ENCODE measurements at places on chromosomes 3 and 15.

DNA sequence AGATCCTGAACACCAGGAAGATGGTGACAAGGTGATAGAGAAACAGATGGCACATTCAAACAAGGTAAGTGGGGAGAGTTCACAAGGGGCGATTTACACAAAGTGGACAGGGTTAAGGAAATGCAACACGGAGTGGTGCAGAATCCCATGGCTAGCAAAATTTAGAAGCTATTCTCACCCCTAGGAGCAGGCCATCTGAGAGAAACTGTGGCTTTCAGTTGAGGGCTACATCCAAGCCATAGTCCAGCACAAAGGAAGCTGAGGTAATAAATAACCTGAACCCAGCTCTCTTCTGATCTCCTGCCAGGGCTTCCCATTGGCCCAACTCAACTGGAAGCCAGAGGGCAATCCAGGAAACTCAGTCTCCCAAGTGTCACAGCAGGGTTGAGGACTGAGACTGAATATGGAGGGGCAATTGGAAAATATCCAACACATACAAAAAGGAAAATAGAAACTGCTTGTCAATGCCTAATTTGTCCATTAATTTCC lies 1.2 kb upstream of the ZNF445 start:
- no peak for DNase-seq

DNA sequence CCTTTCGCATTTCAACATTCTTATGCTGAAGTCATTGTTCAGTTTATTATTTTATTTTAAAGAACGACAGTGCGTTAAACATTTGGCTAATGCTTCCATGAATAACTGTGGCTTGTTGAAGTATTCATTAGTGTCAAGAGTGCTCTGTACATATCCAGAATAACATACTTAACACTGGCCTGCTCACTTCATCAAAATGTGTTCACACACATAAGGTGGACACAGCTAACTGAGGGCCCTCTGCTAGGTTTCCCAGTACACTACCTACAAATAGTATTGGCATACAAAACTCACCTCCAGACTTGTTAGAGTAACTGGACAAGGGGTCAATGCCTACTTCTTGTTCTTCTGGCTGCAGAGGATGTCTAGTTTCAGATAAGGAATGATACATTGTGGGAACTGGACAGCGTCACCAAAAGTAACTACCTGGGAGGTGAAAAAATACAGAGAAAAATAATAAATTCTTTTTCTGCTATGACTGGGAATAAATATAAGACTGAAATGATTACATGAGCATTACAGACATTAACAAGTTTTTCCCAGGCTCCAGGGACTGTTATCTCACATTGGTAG lies 234.2 kb downstream of the TBC1D5 start:
- no peak for DNase-seq

DNA sequence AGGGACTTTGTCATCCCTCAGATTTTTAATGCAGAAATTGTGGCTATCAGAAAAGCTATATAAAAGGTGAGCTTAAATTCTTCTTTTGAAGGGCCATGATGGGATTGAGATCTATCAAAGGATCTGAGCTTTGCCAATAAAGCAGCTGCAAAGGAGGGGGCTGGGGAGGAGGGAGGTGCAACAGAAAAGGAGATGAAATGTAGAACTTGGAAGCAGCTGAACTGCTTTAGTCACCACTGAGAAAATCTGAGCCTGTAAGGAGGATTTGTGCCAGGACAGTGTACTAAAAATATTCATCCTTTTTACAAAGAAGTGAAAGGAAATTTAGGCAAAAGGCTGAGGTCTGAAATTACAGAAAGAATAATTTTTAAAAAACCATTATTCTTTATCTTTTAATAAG lies 10.4 kb downstream of the TSPAN3 start:
- no peak for DNase-seq

GRCh38 chr15:52042051-52042851 lies 23.2 kb downstream of the MAPK6 start:
- DNase-seq = no peak

DNA sequence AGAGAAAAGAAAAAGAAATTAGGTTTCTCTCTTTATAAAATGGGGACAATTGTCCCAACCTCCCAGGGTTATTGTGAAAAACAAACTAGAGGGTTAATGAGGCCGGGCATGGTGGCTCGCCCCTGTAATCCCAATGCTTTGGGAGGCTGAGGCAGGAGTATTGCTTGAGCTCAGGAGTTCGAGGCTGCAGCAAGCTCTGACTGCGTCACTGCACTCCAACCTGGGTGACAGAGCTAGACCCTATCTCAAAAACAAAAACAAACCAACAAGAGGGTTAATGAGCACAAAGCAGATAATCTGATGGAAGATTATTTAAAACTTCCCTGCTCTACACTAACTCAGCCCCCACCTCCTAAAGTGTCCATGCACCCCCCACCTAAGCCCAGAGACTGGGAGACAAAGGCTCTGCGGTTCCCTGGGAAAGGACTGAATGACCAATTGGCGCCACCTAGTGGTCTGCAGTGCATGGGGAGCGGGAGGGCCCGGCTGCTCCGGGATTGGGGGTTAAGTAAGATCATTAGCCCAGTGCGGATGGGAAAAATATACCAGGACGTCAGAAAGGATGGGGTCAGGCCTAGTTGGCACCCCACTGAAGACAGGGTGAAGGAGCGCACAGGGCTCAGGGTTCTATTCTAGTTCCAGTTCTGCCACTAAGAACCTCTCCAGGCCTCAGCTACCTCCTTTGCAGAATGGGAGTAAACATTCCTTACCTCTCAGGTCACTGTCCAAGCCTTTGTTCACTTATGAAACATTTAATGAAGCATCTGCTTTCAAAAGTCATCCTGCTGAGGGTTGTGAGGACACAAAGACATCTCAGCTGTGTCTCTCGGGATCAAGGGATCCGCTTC lies 15.6 kb downstream of the PIF1 start:
- DNase-seq = peak; percentile 79

DNA sequence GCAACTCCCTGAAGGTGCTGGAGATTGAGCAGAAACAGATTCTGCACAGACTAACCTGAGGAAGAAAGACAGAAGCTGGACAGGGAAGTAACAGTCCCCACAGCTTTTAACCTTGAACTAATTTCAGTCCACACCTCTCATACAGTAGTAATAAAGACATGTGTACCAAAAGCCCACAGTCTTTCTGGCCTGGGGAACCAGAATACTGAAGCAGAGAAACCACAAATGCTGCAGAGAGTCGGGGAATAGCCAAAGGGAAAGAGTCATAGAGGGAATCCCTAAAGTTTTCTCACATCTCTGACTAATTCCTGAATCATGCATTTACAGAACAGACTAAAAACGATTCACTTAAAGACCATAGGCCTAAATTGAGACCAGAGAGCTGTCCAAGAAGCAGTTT lies 503.4 kb upstream of the NECTIN3 start:
- DNase-seq = no peak

DNA sequence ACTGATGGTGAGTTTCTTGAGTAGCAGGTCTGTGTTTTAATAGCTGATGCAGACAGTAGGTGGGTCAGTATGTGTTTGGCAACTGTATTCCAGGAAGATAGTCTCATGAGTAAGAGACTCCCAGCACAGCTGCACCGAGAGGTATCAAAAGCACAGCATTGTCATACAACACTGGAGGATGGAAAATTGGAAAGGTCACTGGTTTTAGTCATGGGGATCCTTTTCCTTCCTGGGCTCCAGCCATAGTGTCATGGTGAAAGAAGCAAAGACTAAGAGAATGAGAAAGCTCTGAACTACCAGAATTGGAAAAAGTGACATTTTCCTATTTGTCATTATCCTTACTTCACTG lies 61.5 kb downstream of the P3H2 start:
- no peak for DNase-seq

- no peak for DNase-seq
Measured at GRCh38 chr3:127736801-127737539, 64.2 kb downstream of the ABTB1 start.

- DNase-seq = peak; percentile 61
Measured at GRCh38 chr3:128075522-128076482, 23.6 kb downstream of the SEC61A1 start.

GRCh38 chr3:97655971-97656370 lies 108.6 kb upstream of the ARL6 start:
- DNase-seq = no peak

DNA sequence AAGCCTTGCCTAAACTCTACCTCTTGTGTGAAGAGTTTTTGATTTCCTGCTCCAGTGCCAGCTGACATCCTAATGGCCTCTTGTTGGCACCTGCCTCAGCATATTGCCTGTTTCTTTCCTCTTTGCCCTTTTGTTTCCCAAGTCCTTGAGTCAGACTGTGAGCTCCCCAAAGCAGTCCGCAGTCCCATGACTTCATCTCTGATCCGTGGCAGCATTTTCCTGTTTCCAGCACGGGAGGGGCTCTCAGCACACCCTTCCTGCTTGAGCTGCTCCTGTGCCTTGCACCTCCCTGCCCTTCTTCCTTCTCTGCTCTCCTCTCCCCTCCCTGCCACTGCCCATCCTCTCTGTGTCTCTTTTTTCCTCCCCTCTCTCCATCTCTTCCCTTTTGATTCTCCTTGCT lies 179.6 kb downstream of the EPHB1 start:
- DNase-seq = no peak

- DNase-seq = no peak
Measured at GRCh38 chr15:95141486-95141885, 910.1 kb downstream of the MCTP2 start.

DNA sequence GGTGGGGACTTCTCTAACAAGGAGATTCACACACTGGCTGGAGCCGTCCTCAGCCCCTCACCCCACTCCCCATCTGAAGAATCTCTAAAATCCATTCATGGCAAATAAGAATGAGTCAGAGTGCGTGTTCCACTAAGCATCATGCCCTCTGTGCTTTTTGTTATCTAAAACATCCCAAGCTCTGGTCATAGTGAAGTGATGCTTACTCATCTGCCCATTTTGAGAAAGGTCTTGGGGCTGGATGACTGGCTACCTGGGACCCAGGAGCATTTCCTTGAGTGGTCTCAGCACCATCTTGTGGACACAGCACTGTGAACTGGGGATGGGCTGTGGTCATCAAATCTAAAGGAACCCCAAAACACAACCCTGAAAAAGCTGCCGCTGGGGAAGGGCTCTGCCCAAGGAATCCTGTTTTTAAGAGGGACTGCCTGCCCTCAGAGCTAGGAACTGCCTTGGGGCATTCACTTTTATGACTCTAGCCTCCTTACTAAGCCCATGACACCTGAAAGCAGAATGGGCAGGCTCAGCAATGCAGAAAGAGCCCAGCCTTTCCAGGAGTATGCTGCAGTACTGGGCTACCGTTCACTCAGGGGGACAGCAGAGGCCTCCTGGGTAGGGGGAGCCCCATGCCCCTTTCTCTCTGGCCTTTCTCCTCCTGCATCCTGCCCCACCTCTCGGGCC lies 53.5 kb downstream of the ZBTB38 start:
- no peak for DNase-seq

- DNase-seq = no peak
Measured at GRCh38 chr3:124459678-124460077, 270.6 kb upstream of the UMPS start.

DNA sequence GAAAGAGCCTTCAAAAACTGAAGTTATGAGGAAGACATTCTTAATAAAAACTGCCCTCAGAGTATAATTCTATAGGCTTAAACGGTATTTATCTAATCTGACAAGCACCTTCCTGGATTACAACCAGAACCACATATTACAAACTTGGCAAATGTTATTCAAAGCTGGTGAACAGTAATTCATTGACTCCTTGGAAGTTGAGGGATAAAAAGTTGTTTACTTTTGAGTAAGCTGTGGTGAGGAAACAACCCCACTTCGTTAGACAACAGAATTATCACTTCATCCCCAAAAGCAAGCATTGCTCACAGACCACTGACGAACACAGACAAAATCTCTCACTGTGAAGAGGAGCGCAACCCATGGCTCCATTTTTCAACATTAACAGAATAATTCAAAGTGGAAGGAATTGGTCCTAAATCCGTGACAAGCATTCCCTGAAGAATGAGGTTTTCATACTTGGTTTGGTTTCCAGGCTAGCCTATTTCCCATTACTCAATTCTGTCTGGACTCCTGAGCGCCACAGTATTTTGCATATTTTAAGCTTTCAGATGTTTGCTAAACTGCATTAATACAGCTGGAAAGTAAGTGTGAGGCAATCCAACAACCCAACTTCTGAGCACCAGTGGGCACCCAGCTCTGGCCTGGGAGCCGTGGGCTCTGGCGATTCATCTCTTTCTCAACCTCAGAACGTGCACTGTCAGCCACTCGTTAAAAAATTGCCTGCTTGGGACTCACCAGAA lies 32.7 kb downstream of the LRIG1 start:
- no peak for DNase-seq

DNA sequence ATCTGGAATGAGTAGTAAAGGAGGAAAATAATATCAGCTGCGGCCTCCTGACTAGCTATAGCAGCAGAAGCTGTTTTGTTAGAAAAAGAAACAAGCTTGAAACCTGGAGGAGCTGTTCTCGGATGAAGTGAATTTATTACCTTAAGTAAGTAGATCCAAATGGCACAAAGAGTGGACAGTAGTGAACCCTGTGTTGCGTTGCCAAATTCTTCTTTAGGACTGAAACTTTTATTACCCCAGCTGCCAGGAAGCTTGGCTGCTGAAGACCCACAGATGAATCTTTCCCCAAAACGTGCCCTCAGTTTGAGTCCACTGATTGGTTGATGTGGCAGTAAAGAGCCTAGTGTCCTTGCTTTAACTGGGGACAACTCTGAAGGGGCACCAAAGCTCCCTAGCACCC lies 366.8 kb upstream of the GBE1 start:
- no peak for DNase-seq

DNA sequence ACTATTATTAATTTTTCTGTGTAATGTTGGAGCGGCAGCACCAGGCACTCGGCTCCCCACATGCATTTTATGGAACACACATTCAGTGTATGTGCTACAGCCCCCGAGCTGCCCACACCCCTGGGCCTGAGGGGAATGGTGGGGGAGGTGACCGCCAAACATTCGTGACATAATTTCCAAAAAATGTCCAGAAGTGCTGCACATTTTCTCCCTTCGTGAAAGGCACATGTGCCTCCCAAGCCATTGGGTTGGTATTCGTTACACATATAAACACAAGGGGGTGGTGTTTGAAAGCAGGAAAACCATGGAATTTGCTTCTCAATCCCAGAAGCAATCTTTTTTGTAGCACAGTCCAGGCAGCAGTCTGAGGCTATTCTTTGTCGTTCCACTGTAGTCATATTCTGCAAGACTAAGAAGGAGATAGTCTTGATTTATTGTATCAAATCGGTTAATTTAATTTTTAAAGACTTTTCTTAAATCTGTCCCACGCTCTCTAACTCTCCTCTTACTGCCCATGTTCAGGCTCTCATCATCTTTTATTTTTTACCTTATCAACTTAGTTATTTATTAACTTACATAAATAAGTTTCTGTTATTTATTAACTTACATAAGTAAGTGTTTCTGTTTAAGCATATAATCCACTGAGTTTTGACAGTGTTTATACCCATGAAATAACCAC lies 39.2 kb upstream of the POLR2M start:
- DNase-seq = peak; percentile 14

All from 8988T (cell line).